ENCODE measurements at places on chromosomes 6 and 20. TPM values are rescaled to one million over a fixed set of nuclear protein-coding genes. Genes with fewer than 3 reads are reported as not detected.

TRIM15 gene
- total RNA-seq, result 0.09 TPM

BAG2 gene
- 8.5 TPM for total RNA-seq

LKAAEAR1 gene
- 1.3 TPM for total RNA-seq

PGC gene
- total RNA-seq, result not detected

C6orf58 gene
- 0.15 TPM for total RNA-seq

MAFB gene
- 0.11 TPM for total RNA-seq

OR12D3 gene
- total RNA-seq, result not detected

STMND1 gene
- total RNA-seq, result not detected

FAM162B gene
- not detected for total RNA-seq

FOXF2 gene
- total RNA-seq, result 24.4 TPM

SLC32A1 gene
- not detected for total RNA-seq

CFAP206 gene
- total RNA-seq, result 0.13 TPM

SNAI1 gene
- total RNA-seq, result 13.5 TPM

DAAM2 gene
- total RNA-seq, result not detected

ADGRF4 gene
- 9.6 TPM for total RNA-seq

BANF2 gene
- total RNA-seq, result not detected

DLK2 gene
- 7.9 TPM for total RNA-seq

GSTA1 gene
- not detected for total RNA-seq

SNAP25 gene
- total RNA-seq, result 18.9 TPM

RBM38 gene
- 36.2 TPM for total RNA-seq
